ENCODE measurements at places on chromosomes 6 and 20.
A peak's percentile ranks its signal among the peaks of the same experiment; 100 is the strongest.

GRCh38 chr20:49270177-49270576, 7.7 kb downstream of the ZNFX1 start:
- no peak for DNase-seq

DNA sequence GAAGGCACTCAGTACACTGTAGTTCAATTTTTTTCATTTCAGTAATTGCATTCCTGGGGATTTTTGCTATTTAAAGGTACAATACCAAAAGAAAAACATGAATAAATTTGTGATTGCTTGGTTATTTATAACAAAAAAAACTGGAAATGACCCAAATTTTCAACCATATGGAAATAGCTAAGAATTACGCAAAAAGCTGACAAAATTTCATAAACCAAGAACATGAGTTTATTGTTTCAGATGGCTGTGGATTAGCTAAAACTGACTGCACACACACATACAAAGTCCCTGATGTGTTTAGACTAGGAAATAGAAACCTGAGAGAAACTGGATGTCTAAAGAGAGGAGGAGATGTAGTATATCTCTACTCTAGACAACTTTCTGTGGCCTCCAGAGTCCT, 718.4 kb upstream of the CHD6 start:
- DNase-seq, result no peak

DNA sequence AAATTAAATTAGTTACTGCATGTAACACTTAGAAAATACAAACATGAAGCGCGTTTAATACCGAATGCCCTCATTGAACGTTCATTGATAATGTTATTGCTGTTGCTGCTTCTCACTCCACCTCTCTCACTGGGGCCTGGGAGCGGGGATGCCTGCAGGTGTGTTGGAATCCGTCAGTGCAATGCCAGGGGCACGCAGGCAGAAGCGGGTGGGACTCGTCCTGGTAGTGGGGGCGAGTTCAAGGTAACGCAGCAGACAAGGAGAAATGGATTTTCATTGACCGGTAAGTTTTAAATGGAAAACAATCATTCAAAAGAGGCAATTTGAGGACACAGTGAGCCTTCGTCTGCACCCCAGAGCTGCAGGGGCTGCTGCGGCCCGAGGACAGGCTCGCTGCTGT, 71.2 kb upstream of the AFDN start:
- no peak for DNase-seq

DNA sequence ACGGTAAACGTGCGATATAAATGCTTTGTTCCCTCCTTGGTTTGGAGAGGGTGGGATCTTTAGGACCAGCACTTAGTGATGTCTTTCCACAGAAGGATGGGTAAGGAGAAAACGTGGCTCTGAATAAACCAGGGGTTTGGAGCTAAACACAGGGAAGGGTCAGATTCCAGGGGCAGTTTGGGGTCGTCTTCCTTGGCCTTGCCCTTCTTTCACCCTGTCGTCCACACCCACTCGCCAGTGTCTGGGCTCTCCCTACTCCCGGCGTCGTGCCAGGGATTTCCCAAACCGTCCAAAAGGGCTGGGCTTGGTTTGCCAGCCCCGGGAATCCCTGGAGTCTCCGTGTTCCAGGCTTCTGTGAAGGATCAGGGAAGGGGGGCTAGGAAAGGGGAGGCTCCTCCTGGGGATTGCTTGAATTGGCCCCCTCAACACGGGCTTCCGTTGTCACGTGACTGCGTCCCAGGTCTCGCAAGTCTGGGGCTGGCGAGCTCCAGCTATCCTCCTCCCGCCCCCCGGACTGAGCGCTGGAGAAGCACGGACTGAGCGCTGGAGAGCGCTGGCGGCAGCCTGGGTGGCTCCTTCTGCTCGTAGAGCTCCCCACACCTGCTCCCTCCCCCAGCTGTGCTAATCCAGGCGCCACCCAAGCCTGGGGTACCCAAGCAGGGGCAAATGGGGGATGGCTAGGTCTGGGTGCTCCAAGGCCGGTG, 9.4 kb upstream of the ARMC12 start:
- no peak for DNase-seq

- DNase-seq, result no peak
Observed at GRCh38 chr6:122222761-122223160, 176.7 kb upstream of the HSF2 start.

- no peak for DNase-seq
Observed at GRCh38 chr6:122994256-122994655, 1.8 kb upstream of the CLVS2 start.

- peak; percentile 48 for DNase-seq
Observed at GRCh38 chr6:152309648-152310047, 327.5 kb downstream of the SYNE1 start.

- DNase-seq, result peak; percentile 48
Observed at GRCh38 chr6:152338335-152339125, 298.6 kb downstream of the SYNE1 start.

- no peak for DNase-seq
Observed at GRCh38 chr6:80728830-80729229, 622.4 kb downstream of the BCKDHB start.

GRCh38 chr6:39218868-39219567, 10.3 kb downstream of the KCNK5 start:
- DNase-seq, result no peak

DNA sequence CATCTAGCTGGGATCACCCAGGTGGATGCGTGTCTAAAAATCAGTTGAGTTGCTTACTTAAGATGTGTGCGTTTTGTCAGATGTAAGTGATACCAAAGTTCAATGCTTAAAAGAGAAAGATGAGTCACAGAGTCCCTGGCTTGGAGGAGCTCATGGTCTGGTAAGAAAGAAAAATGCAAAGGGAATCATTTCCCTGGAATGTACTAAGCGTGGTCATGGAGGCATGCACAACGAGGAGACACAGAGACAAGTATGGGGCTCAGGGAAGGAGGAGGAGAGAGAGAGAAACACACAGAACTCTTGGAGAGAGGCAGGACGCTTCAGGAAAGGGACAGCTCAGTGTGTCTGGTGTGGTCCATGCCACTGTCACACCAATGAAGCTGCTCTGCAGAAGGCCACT, 186.9 kb upstream of the GMDS start:
- DNase-seq, result no peak

DNA sequence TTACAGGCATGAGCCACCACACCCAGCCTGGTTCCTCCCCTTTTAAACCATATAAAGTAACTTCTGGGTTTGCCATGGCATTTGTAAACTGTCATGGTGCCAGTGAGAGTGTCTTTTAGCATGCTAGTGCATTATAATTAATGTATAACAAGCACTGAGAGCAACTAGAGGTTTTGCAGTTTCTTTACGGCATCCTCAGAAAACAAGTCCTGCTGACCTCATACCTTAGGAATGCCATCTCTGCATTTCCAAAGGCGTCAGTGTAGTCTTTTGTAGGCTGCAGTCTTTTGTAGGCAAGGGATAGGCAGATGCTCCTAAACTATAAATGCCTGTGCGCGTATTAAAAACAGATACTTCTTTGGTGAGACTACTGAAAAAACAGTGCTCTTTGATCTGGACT, 75.0 kb upstream of the EZR start:
- DNase-seq, result no peak

DNA sequence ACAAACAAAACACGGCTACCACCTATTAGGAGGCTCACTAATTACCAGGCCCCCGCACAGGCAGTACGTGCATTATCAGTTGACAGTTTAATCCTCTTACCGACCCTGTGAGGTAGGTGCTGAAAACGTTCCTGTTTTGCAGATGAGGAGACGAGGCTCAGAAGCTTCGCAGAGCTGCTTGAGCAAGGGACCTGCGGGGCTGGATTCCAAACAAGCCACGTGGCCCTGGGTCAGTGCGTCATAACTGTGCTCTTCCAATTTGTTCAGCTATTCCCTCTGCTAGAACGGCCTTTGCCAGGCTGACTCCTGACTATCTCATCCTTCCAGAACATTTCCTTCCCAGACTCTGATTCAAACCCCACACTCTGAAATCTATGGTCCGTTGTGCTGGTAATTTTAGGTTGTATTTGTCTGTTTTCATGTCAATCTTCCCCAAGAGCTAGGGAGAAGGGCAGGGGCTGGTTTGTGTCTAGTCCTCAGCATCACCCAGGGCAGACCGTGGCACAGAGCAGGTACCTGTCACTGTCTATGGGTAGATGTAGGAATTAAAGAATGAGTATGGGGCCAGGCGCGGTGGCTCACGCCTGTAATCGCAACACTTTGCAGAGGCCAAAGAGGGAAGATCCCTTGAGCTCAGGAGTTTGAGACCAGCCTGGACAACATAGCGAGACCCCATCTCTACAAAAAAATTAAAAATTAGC, 28.8 kb upstream of the TLDC2 start:
- DNase-seq, result no peak

- no peak for DNase-seq
Observed at GRCh38 chr6:55069132-55069781, 105.1 kb upstream of the HCRTR2 start.

DNA sequence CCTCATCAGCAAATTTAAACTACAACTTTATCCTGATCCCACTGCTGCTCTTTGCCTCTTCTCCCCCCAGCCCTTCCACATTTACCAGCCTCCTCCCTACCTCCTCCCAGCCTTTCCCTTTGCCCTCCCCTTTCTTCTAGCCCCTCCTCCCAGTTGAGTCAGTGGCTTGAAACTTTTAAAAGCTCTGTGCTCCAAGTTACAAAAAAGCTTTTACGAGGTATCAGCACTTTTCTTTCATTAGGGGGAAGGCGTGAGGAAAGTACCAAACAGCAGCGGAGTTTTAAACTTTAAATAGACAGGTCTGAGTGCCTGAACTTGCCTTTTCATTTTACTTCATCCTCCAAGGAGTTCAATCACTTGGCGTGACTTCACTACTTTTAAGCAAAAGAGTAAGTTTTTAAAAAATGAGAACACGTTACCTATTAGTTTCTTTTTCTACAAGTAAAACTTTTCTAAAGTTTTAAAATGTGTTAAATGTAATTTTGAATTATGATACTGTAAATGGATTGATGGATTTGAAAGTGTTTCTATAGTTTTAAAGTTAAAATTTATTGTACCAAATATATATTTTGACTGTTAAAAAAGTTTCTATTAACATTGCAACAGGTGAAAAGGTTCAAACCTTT, at the start of gene GJA1:
Gene GJA1, plus strand, starts transcription at position 203 of the 626 bp plus-strand sequence. CDS start 11,202 bp downstream, outside the sequence.
- no peak for DNase-seq

GRCh38 chr20:40959325-40960092, 69.1 kb upstream of the TOP1 start:
- DNase-seq, result no peak

DNA sequence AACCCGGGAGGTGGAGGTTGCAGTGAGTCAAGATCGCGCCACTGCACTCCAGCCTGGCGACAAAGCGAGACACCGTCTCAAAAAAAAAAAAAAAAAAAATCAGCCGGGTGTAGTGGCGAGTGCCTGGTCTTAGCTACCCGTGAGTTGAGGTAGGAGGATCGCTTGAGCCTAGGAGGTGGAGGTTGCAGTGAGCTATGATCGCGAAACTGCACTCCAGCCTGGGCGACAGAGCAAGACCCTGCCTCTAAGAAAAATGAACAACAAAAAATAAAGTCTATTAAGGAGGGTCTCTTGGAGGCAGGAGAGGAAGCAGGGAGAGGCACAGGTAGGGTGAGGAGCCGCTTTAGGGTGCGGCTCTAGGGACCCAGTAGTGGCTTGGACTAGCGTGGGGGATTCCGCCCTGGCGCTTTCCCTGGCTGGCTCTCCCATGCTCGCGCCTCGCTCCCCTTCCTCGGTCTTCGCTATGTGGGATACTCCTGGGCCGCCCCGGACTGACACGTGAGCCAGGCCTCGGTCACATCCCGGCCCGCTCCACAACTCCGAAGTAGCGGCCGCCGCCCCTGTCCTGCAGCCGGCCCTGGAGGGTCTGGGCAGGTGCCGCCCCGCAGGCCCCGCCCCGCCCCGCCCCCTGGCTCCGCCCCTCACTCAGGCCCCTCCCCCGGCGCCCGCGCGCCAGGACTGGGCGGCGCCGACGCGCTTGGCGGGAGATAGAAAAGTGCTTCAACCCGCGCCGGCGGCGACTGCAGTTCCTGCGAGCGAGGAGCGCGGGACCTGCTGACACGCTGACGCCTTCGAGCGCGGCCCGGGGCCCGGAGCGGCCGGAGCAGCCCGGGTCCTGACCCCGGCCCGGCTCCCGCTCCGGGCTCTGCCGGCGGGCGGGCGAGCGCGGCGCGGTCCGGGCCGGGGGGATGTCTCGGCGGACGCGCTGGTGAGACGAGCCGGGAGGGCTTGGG, at the start of gene MYBL2:
Gene MYBL2, plus strand, starts transcription at position 739 of the 953 bp plus-strand sequence. Its CDS starts 170 bp downstream, at position 909.
- DNase-seq, result peak; percentile 55

DNA sequence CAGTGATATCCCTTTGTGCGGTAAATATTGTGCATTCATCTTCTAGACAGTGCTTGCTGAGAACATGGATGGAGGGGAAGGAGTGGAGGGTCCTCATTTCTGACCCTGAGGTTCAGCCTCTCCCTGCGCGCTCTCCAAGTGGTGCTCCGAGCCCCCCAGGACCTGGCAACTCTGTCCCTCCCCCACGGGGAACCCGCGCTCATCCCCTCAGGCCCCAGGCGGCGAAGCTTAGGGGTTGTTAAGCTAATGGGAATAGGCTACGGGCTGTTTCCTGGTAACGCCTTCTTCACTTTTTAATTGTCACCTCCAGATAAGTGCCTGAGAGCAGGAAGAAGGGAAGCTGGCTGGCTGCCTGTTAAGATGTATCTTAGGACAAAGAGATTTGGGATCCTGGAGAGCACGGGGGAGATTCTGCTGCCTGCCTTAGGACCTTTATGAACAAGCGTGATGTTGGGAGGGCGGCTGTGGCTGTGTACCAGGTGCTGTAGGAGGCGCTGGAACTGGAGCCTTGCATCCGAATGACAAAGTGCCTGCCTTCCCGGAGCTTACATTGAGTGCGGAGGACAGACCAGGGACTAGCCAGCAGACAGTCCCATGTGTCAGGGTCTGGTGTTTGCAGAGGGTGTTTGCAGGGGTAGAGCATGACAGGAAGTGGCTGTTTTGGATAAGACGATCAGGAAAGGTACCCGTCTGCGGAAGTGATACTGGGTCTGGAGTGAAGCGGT, 11.7 kb downstream of the TSHZ2 start:
- no peak for DNase-seq

DNA sequence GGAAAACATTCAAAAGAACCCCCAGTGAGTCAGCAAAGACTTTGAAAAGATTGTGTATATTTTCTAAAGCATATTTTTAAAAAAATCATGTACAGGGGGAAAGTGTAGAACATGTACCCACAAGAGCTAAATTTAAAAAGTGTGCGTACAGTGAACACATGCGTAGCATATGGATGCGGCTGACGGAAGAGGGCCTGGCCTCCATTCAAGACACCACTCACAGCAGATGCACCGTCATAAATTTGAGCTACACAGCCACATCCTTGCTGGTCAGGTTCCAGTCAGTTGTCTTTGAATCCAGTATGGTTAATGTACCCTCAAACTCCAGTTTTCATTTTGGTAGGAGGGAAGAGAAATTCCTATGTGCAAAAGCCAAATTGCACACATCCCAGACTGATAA, 54.3 kb upstream of the SPACA1 start:
- no peak for DNase-seq

GRCh38 chr6:101608703-101609102, 215.2 kb downstream of the GRIK2 start:
- DNase-seq, result no peak

DNA sequence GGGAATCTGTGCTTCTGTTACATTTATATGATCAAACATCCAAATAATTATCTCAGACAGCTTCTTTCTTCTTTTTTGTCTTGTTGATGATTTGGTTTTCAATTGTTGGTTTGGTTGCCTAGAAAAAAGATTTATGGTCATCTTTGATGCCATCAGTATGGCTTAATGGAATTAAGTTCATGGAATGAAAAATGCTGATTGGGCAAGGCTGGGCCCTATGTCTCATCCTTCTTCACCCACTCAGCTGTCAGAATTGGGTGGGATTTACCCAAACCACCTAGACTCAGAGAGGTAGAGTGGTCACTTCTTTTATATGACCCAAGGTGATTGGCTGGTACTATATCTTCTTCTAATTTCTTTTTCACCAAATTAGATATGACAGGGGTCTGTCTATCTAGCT, 258.3 kb downstream of the DOK5 start:
- no peak for DNase-seq

- DNase-seq, result no peak
Observed at GRCh38 chr6:89087881-89088280, 7.3 kb downstream of the PNRC1 start.

- DNase-seq, result no peak
Observed at GRCh38 chr6:87731818-87732661, 30.0 kb upstream of the AKIRIN2 start.
